ENCODE measurements at places on chromosomes 6 and 20.

GRCh38 chr6:138847884-138848283 lies 52.0 kb downstream of the ECT2L start:
- DNase-seq: no peak

DNA sequence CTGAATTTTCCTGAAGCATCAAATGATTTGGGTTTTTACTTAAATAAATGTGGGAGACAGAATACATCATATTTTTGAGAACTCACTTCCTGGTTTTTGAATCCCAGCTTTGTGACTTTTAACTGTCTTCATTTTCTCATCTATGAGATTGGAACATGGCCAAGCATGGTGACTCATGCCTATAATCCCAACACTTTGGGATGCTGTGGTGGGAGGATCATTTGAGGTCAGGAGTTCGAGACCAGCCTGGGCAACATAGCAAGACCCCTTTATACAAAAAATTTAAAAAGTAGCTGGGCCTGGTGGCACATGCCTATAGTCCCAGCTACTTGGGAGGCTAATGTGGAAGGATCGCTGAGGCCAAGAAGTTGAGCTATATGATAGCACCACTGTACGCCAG lies 122.3 kb downstream of the QKI start:
- no peak for DNase-seq

- no peak for DNase-seq
Measured at GRCh38 chr20:14334306-14334930, 3.0 kb downstream of the FLRT3 start.

DNA sequence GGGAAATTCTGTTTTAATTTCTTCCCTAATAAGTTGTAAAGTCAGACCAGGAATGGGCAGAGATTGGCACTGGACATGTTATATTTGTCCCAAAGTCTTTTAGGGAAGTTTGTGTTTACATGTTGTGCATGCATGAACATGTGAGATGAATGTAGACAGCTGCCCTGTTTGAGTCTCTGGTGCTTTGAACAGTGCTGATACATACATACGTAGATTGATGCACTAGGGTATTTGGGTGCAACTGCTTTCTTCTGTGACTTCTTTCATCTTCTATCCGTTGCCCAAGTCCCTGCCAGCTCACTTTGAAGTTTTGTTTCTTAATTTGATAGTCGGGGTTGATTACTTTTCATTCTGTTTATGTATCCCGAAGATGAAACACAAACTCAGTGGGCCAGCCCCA lies 200.6 kb downstream of the DTNBP1 start:
- no peak for DNase-seq

DNA sequence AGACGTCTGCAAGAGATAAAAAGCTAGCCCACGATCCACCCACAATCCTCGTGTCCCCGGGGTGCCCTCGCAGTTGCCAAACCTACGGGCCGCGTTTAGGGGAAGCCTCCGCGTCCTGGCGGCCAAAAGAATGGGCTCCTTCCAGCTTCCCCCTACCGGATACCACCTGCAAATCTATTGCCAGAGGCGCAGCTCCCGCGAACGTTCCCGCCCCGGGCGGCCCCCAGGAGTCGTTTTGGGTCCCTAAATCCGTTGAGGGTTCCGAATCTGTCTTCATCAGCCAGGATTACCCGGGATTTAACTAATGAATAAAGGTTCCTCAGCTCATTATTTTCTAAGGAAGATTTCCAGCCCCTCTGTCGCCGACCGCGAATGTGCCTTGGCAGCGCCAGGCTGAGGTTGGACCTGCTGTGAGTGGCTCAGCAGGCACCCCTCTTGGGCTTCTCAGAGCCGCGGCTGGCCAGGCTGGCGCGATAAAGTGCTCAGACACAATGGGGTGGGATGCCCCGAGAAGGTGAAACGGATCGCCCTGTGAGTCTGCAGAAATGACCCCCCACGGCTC lies 2.8 kb upstream of the VSX1 start:
- no peak for DNase-seq
